Activated CD4-positive, alpha-beta memory T cell treated with anti-CD3 and anti-CD28 coated beads, Interleukin-2, amount 10 ng/mL, durations not matched to agents 7 days and 5 days (primary cell): ENCODE measurements at places on chromosomes 1 and 21. TPM values are rescaled to one million over a fixed set of nuclear protein-coding genes. Genes with fewer than 3 reads are reported as not detected.
A peak's percentile ranks its signal among the peaks of the same experiment; 100 is the strongest.

DNA sequence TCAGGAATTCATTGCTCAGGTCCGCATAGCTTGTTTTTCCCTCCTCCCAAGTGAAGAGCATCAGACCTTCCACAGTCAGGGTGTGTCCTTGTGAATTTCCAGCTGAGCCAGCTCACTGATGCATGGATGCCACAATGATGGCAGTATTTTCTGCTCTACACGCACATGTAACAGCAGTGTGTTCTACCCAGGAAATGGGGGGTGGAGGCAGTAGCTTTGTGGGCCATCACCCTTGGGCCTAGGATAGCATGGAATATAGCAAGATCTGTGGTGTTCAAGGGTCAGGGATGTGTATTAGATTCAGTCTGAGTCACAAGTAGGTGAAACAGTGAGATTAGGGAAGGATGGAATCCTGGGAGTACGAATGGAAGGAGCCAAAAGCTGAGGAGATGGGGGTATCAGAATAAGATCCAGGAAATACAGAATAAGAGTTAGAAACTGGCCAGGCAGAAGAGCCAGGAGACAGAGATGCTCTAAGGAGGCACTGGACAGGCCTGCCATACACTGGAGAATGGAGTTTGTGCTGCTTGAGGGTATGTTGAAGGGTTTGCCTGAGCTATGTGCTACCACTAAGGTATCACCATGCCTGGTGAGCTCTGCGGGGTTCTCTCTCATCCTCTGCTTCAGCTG, 90.6 kb upstream of the CNIH3 start:
- DNase-seq = no peak

DNA sequence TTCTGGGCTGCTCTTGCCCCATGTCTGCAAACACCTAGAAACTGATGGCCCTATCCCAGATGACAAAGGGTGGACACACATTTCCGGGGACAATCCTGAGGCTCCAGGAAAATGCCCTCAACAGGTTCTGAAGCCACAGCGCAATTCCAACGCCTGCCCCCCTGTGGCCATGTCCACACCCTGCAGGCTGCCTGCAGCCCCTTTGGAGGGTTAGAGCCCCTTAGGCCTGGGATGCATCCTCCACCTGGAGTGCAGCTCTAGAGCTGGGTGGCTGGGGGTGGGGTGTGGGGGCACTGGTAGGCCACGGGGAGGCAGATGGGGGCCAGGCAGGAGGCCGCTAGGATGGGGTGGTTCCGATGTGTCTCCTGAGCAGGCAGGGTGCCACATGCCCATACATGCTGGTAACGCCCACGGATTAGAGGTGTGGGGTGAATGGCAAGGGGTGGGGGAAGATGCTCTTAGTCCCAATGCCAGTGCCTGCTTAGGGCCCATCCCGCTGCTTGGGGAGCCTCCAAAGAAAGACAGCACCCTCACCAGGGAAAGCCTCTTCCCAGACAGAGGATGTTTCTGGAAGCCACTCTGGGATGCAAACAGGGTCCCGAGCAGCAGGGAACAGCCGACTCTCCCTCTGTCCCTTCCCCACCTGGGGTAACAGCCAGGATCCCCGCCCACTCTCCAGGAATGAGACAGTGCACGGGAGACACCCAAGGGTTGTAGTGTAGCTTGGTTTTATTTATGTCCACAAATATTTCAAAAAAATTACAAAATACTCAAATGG, 34.0 kb downstream of the SLC45A1 start:
- no peak for DNase-seq

GRCh38 chr1:41856944-41857285, 61.8 kb downstream of the HIVEP3 start:
- no peak for DNase-seq

DNA sequence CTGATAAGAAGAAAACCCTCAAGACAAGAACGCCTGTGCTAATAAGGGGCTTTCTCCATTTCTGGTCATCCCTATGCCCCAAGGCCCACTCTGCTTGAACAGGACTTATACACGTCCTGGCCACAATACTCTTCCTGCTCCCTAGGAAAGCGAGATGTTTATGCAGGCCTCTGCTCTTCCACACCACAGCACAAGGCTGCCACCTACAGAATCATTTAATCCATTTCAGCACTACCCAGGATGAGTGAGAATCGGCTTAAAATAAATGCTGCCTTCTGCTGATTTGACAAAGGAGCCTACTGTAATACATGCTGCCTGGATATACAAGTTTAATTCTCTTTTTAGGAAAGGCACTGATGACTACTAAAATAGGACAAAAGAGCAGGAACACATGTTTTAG, 29.4 kb downstream of the FRRS1 start:
- no peak for DNase-seq

- DNase-seq = peak; percentile 32
These were observed 1.1 kb downstream of the SLC50A1 start for GRCh38 chr1:155136748-155137147.

- no peak for DNase-seq
These were observed 45.7 kb downstream of the PLPP3 start for GRCh38 chr1:56533621-56534020.

- DNase-seq = peak; percentile 79
These were observed 106.4 kb downstream of the TBX19 start for GRCh38 chr1:168386949-168387586.

DNA sequence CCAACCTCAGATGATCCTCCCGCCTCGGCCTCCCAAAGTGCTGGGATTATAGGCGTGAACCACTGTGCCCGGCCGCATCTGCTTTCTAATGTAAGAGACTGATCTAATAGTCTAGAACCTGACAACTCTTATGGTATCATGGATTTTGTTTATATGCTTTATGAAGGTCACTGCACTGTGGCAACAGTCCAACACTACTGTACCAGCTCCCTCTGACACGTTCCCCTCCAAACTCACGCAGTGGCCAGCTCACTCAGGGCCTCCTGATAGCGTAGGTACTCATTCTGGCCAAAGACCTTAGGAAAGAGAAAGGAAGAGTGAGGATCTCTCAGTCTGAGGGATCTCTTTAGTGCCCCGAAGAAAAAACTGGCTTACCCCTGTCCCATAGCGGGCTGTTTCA, 6.0 kb upstream of the CFAP141 start:
- no peak for DNase-seq

DNA sequence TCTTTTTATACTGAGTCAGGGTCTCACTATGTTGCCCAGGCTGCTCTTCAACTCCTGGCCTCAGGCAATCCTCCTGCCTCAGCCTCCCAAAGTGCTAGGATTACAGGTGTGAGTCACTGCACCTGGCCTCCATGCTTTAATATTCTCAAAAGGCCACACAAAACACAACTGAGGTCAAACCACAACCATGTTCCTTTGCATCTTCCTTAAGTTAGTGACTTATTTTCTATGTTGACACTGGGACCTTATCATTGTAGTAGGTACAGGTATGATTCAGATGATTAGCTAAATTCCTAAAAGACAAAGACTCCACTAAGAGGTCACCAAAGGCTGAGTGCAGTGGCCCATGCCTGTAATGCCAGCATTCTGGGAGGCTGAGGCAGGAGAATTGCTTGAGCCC, 131.9 kb upstream of the ATP1B1 start:
- no peak for DNase-seq

DNA sequence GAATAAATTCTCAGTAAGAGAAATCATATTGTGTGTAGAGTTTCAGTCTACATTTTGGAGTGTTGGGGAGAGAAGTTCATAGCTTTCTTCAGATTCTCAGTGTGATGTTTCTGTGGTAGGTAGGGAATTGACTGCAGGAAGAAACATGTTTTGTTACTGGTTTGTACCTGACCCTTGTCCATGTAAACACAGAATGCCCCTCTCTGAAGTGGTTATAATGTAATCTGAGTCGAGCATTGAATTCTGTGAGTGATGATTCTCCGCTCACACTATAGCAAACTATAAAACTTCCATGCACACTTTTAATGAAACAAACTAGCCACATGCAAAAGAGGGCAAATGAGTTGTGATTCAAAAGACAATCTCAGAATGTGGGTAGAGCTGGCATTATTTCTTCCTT, 433.2 kb downstream of the USP25 start:
- DNase-seq = no peak

DNA sequence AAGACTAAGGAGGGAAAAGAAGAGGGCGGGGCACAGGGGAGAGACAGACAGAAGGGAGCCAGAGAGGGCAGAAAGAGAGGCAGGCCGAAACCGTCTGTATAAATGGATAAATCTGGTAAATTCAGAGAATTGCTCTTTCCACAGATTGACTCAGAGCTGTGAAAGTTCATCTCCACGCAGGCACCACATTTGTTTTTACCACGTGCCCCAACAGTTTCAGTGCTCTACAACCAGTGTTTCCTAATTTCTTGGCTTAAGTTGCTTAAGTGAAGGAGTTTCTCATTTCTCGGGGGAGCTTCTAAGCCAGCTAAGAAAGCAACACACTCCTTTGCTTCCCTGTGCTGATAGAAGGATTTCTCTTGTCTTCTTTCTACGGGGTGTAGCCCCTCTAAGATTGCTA, 87.1 kb downstream of the ENAH start:
- DNase-seq = no peak

DNA sequence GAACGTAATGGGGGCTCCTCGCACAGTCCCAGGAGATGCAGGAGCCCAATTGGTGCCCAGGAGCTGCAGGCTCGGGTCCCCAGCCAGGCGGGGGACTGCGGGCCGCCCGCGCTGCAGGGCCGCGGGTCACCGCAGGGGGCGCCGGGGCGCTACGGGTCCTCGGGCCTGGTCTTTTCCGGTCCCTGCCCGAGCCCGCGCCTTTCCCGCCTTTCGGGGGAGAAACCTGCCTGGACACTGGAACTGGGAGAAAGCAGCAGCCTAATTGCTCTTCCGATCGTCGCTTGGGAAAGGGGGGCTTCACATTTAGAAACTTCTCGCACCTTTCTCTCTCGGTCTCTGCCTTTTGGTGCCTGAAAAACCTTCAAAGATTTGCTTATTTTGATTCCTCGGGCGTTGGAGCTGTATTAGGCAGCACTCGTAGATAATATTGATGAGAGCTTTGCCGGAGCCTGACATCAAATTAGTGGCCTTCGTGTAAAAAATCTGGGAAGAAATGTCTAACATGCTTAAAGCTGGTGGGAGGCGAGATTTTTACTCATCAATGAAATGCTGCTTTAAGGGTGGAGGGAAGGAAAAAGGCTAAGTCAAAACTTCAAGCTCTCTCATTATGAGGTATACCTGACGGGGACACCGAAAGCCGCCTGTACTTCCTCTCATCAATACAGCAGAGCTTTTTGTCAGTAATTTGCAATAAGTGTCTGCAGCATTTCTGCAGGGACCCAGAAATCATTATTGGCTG, 12.6 kb upstream of the BARHL2 start:
- DNase-seq = no peak

DNA sequence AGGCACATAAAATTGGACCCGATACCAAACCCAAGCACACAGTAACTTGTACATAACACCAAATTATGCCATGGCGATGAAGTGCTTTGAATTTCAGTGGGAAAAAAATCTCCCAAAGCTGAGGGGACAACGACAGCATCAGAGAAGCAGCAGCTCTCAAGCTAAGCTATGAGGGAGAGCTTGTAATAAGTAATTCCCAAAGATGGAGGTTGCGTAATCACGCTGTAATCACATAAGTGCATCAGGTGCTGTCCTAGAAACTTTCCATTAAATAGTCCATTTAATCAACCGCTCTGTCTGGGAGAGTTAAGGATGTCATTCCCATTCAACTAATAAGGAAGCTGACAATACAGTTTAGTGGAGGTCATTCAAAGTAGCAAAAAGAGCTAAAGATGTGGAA, 37.6 kb upstream of the KRTAP19-8 start:
- no peak for DNase-seq

DNA sequence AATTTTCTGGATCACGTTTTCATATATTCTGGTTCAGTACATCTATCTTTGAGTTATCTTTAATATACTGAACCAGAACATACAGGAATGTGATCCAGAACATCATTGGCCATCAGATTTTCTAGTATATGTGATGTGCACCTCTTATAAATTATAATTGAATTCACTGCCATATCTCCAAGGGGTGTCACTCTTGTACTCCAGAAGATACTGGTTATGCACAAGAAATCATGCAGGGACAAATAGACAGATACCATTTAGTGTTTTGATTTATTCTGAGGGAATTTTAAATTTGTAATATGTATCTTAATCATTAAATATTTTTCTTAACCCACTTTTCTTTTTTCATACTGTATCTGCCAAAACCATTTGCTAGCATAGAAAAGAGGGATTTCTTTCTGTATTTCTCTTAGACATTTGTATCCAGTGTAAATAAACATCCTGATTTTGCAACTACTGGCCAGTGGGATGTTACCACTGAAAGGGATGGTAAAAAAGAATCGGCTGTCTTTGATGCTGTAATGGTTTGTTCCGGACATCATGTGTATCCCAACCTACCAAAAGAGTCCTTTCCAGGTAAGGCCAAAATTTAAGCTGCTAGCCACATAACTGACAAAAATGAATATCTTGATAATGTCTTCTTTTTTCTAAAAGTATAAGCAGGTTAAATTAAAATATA, 16.7 kb downstream of the FMO3 start:
- no peak for DNase-seq

DNA sequence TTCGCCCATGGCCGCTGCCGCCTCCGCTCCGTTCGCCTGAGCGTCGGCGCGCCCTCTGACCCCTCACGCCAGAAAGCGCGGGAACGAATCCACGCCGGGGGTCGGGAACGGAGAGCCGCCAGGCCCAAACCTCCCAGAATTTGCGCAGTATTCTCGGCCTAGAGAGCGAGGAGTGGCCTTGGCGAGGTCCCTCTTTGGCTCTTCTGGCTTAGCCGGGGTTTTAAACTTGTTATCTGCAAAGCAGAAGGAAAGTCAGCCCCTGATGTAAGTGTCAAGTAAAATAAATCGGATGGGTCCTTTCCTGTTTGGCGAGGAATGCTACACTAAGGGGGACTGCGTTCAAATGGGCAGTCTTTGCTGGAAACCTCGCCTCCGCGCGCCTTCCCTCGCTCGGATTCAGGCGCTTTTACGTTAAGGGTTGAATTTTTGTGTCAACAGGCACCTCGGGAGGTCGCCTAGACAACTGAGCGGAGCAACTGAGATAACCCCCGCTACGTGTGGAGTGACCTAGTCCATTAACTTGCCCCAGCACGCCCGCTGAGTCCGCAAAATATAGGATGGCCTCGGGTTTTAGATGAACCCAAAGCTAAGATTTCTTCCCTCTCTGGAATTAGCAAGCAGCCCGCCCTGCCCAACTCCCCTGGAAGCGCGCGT, 1.1 kb downstream of the HSF2BP start:
- no peak for DNase-seq

DNA sequence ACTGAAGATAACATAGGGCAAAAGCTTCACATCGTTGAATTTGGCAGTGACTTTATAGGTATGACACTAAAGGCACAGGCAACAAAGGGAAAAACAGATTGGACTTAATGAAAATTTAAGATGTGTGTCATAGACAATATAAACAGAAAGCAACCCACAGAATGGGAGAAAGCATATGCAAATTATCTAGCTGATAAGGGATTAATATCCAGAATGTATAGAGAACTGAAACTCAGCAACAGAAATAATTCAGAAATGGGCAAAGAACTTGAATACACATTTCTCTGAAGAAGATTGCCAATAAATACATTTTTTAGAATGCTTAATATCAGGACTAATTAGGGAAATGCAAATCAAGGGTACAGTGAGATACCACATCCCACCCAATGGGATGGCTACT, 55.2 kb upstream of the ANGPTL1 start:
- no peak for DNase-seq

- DNase-seq = no peak
These were observed 58.0 kb downstream of the LGR6 start for GRCh38 chr1:202251424-202252256.

Gene SIPA1L2
- total RNA-seq = 0.78 TPM

Gene FCGR3B
- total RNA-seq = not detected

Gene C4BPB
- total RNA-seq = 1.2 TPM

Gene MANEAL
- 1.7 TPM for total RNA-seq

Gene APCS
- total RNA-seq = not detected

Gene MNDA
- total RNA-seq = not detected

Gene KIF17
- not detected for total RNA-seq

Gene PPFIA4
- total RNA-seq = 29.3 TPM
